ENCODE measurements at places on chromosomes 4 and X.

GRCh38 chrX:37686996-37687395 lies 1.4 kb downstream of the XK start:
- DNase-seq: no peak

GRCh38 chrX:107563824-107564223 lies 64.5 kb upstream of the PRPS1 start:
- no peak for DNase-seq

- DNase-seq: no peak
Measured at GRCh38 chrX:32501606-32502005, 709.7 kb downstream of the DMD start.

DNA sequence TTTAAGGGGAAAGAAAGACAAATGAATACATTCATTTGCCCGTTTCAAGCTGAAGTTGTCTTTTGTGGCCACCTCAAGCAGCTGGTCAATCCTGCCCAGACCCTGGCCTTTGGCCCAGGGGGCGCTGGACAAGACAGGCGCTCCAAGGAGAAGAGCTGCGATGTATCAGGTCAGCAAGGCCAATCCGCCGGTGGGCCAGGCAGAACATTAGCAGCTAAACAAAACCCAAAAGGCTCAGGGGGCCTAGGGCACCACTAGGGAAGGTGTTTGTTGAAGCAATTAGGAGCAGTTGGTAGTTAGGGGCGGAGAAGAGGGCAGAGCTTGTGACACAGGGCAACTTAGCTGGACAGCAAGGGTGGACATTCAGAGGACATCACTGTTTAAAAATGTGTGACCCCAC lies 60.8 kb upstream of the TMEM33 start:
- no peak for DNase-seq

DNA sequence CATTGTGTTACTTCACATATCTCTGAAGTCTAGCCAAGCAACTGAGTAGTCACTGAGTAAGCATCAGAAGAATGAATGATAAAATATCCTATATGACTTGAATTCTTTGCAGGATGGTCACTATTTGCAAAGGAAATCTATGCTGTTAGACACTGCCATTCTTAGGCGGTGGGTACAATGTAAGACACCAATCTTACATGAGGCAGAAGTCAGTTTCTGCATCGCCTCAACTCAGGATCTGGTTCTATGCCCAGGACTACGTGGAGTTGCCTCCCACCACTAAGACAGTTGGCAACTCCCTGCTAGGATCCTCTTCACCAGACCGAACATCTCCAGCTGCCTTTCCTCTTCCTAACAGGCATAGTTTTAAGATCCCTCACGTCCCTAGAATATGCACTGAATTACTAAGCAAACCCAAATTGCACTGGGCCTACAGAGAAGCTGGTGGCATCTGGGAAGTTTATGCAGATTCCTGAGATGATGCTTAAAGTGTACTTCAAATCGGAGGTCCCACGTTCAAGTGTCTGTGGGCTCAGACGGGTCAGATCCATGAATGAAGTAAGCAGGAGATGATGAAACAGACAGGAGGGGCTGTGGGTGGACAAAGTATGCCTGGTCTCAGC lies 45.6 kb downstream of the SEL1L3 start:
- DNase-seq: no peak

GRCh38 chr4:1411436-1412375 lies 5.5 kb upstream of the NKX1-1 start:
- DNase-seq: no peak

DNA sequence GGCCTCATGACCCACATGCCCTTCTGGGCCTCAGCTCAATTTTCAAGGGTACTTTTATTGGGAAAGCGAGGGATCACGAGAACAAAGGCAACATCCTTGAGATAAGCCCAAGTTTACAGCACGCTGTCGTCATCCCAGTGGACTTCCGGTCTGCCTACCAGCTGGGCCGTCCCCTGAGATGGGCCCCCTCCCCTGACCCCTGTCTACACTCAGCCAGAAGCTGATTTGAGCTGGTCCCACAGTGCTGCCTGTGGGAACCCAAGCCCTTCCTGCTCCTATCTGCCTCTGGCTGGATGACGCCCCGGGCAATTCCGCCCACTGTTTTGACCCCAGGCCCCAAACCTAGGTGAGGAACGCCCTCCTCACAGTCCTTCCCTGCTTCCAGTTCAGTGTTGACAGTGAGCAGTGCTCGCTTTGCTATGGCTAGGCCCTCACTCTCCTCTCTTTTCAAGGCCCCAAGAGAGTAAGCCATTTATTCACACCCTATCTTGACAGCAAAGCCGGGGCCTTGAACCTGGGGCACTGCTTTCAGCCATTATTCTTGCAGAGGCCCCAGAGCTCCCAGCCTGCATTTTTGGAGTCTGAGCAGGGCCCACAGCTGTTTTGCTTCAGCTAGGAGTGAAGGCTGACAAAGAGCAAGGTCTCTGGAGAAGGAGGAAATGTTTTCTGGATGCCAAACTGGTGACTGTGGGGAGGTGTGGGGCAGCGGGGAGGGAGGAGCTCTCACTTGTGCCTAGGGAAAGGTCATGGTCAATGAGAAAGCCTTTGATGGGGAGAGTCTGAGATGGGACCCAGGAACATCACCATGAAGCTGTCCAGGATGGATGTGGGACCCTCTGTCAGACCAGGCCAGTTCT lies 164.6 kb upstream of the BCOR start:
- no peak for DNase-seq

DNA sequence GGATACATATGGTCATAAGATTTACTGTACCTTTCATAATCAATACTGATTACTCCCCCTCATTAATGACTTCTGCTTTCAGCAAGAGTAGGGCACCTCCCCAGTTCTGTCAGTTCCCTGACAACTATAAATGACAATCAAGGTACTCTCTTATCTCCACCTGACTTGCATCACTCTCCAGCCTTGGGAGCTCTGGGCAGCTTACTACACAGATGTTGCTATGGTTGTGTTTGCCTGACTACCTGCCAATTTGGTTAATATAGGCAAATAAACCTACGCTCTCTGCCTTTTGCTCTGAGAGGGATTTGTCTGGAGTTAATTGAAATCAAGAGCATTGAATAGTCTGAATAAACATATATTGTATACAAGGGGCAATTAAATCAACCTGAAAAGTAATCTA lies 22.8 kb upstream of the MAP7D3 start:
- no peak for DNase-seq

- no peak for DNase-seq
Measured at GRCh38 chr4:85486425-85487086, 11.6 kb downstream of the ARHGAP24 start.

GRCh38 chr4:1417522-1418390 lies 11.5 kb upstream of the NKX1-1 start:
- no peak for DNase-seq

GRCh38 chrX:111402344-111402743 lies 9.6 kb downstream of the DCX start:
- no peak for DNase-seq

DNA sequence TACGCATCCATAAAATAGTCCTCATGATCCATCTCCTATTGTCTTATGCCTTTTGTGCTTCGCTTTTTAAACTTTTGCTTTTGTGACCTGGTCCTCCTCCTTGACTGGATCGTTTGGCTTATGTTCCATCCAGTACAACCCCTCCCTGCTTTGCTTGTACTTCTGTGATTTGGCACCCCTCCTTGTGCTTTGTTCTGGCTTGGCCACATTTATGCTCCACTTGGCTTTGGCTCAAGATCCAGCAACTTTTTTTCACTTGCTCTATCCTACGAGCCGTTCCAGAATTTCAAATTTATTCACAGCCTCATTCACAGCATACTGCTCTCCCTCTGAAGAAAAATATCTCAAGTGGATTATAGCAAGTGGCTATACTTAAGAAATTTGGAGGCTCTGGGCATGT lies 28.0 kb upstream of the GLRA2 start:
- no peak for DNase-seq

- no peak for DNase-seq
Measured at GRCh38 chr4:58149404-58150085, 1039.4 kb upstream of the IGFBP7 start.

DNA sequence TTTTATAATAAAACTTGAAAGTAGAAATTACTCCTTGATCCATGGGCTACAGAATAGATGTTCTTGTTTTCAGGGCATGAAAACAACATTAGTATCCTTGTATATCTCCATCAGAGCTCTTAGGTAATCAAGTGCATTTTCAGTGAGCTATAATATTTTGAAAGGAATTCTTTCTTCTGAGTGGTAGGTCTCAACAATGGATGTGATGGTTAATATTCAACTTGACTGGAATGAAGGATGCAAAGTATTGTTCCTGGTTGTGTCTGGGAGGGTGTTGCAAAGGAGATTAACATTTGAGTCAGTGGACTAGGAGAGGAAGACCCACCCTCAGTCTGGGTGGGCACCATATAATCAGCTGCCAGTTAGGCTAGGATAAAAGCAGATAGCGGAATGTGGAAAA lies 100.1 kb downstream of the LCORL start:
- no peak for DNase-seq

GRCh38 chrX:77899081-77899828 lies at the start of gene COX7B:
COX7B (plus strand) TSS chrX:77899468; CDS start chrX:77899554, 86 bp downstream.
- peak; percentile 45 for DNase-seq

GRCh38 chrX:44874420-44875184 lies 1.6 kb downstream of the KDM6A start:
- DNase-seq: peak; percentile 8

DNA sequence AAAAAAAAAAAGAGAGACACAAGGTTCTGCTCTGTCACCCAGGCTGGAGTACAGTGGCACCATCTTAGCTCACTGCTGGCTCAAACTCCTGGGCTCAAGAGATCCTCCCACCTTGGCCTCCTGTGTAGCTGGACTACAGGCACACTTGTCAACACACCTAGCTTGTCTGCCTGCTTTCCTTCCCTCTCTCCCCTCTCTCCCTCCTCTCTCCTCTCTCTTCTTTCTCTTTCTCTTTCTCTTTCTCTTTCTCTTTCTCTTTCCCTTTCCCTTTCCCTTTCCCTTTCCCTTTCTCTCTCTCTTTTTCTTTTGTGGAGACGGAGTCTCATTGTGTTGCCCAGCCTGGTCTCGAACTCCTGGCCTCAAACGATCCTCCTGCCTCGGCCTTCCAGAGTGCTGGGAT lies 132.1 kb downstream of the DIPK2B start:
- no peak for DNase-seq

DNA sequence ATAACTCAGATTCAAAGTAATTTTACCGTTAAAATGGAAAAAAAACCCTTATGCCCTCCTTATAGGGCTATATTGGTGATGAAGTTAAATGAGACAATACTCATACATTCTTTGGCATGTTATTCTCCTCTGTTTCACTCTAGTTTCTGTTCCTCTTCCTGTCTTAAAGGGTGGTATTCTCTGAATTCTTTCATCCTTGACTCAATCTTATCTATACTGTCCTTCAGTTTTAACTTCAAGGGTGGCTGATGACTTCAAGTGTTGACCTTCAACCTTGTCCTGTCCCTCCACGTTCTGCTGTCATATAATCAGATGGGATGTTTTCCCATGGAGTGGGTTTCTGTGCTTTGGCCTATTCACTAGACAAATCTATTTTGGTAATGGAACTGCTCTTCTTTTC lies 44.0 kb downstream of the ZNF518B start:
- no peak for DNase-seq

DNA sequence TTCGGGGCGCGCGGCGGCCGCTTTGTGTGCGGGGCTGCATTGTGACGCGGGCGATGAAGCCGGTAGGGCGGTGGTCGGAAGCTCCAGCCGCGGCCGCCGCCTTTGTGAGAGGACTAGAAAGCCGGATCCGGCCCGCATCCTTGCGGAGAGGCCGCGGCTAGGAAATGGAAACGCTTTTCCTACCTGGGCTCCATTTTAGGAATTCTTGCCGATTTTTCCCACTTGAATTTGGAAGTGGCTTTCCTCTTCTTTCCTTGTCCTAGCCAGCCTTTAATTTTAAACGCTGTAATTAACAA lies 708 bp downstream of the TMSB4X start:
- DNase-seq: no peak

DNA sequence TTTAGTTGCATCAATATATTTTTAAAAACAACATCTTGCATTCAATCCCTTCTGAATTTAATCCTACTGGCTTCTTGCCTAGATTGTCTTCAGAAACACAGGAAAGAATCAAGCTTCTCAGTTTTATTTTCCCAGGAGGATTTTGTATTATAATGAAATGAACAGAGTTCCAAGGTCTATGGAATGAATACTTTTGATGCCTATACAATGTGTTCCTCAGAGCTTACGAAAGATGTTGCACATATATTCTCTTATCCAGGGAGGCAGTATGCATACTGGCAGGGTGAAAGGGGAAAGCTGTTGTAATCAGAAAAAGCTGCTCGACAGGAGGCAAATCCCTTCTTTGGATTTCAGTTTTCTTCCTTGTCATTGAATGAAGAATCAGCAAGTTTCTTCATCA lies 8.8 kb downstream of the TMPRSS11D start:
- no peak for DNase-seq

DNA sequence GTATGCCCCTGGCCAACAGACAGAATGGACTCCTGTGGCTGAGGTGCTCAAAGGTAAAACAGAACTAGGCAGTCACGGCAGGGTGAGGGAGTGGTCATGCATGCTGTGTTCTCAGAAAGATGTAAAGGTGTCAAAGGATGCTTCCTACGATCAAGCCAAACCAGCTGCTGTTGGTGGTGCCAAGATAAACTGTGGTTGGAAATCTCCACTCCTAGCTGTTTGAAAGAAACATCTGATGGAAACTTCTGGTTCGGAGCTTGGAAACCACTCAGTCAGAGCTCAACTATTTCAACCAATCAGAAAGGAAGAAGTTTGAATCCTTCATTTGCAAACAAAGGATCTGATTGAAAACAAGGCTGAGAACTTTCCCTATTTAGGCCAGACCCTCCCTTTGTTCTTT lies 68.5 kb upstream of the DDX60 start:
- no peak for DNase-seq

- DNase-seq: no peak
Measured at GRCh38 chr4:148004228-148004857, 272.5 kb downstream of the ARHGAP10 start.

DNA sequence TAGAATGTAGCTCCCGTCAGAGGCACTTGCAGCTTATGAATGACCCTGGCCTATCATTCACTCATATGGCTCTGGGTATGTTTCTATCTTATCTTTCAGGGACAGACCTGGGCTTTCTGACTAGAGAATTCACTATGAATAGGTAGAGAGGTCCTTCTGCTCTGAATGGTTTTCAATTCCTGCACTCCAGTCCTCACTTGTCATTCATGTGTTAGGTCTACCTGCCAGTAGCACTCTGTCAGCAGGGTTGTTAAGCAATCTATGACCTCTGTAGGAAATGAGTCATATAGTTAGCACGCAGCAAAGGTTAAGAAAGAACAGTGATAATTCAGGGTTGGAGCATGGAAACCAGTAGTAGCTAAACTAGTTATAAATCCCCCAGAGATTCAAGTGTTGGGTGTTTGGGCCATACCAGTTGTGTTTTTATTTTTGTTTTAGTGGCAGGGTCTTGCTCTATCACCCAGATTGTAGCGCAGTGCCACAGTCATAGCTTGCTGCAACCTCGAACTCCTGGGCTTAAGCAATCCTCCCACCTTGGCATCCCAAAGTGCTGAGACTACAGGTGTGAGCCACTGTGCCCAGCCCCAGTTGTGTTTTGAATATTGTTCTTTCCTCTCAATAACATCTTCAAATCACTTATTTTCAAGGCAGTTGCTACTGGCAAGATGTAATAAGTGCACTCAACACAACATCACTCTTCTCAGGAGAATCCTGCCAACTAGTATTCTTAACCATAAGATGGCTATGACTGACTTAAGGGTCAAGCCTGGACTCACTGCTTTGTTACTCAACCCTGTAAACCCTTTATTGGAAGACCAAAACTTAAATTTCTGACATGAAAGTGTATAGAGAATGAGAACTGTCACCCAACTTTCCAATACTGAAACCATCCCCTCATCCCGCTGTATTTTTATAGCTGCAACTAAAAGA lies 25.1 kb downstream of the ARL13A start:
- DNase-seq: no peak

Measured in stimulated activated CD4-positive, alpha-beta T cell treated with anti-CD3 and anti-CD28 coated beads, Interleukin-1b, Interleukin-23, amount 100 ng/mL, for 4 hours (primary cell).